Glomerular endothelial cell (primary cell): ENCODE measurements at places on chromosomes 4 and X. TPM values are rescaled to one million over a fixed set of nuclear protein-coding genes. Genes with fewer than 3 reads are reported as not detected.

Gene CCDC110
- 0.41 TPM in 1 of 2 replicates, not detected in the other for total RNA-seq

- DNase-seq: no peak
These were observed 159.3 kb downstream of the PTCHD1 start for GRCh38 chrX:23493941-23494374.

- DNase-seq: no peak
These were observed 168.0 kb upstream of the PACRGL start for GRCh38 chr4:20532116-20532790.

Gene CYP2U1
- 5.4 and 5.5 TPM in 2 replicates for total RNA-seq

Gene MAMLD1
- total RNA-seq: 3.6 and 4.9 TPM in 2 replicates

Gene PKD2
- total RNA-seq: 18.8 and 27.6 TPM in 2 replicates

Gene SPIN4
- 13.7 and 16.6 TPM in 2 replicates for total RNA-seq

GRCh38 chrX:134377537-134377936 is 82.4 kb upstream of the HPRT1 start:
- no peak for DNase-seq

GRCh38 chrX:135015523-135016245 is 6.7 kb downstream of the RTL8B start:
- no peak for DNase-seq

Gene ADGRL3
- 1.1 and 1.2 TPM in 2 replicates for total RNA-seq

DNA sequence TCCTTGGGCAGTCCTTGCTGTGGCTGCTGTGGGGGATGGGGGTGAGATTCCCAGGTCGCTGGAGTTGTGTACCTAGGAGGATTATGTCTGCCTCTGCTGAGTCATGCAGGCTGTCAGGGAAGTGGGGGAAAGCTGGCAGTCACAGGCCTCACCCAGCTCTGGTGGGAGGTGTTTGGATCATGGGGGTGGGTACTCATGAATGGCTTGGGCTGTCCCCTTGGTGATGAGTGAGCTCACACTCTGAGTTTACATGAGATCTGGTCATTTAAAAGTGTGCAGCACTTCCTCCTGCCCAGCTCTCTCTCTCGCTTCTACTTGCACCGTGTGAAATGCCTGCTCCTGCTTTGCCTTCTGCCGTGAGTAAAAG is 24.6 kb upstream of the PDLIM3 start:
- DNase-seq: peak; percentile 86

- DNase-seq: no peak
These were observed 3.2 kb downstream of the MAPK10 start for GRCh38 chr4:86356425-86357210.

- DNase-seq: no peak
These were observed 25.6 kb upstream of the ATXN3L start for GRCh38 chrX:13345438-13345837.

Gene PPEF1
- 0.19 TPM in 1 of 2 replicates, not detected in the other for total RNA-seq

- no peak for DNase-seq
These were observed 78.8 kb downstream of the LDB2 start for GRCh38 chr4:16819652-16820051.

- DNase-seq: peak; percentile 96
These were observed 58.0 kb downstream of the ENPEP start for GRCh38 chr4:110533940-110534339.

- DNase-seq: no peak
These were observed 8.4 kb upstream of the OPN1LW start for GRCh38 chrX:154135458-154136229.
